ENCODE measurements at places on chromosomes 12 and 14. TPM values are rescaled to one million over a fixed set of nuclear protein-coding genes. Genes with fewer than 3 reads are reported as not detected.

Gene GPR162
- 6.0 TPM for polyA plus RNA-seq

Gene GPR84
- polyA plus RNA-seq: not detected

- DNase-seq: no peak
- H3K36me3 ChIP-seq: no peaks in the 10 kb centered on the region
- H3K27ac ChIP-seq: no peak overlapping the region
- H3K4me3 ChIP-seq: no peak overlapping the region
These were observed 34.5 kb downstream of the VDR start for GRCh38 chr12:47870175-47870781.

DNA sequence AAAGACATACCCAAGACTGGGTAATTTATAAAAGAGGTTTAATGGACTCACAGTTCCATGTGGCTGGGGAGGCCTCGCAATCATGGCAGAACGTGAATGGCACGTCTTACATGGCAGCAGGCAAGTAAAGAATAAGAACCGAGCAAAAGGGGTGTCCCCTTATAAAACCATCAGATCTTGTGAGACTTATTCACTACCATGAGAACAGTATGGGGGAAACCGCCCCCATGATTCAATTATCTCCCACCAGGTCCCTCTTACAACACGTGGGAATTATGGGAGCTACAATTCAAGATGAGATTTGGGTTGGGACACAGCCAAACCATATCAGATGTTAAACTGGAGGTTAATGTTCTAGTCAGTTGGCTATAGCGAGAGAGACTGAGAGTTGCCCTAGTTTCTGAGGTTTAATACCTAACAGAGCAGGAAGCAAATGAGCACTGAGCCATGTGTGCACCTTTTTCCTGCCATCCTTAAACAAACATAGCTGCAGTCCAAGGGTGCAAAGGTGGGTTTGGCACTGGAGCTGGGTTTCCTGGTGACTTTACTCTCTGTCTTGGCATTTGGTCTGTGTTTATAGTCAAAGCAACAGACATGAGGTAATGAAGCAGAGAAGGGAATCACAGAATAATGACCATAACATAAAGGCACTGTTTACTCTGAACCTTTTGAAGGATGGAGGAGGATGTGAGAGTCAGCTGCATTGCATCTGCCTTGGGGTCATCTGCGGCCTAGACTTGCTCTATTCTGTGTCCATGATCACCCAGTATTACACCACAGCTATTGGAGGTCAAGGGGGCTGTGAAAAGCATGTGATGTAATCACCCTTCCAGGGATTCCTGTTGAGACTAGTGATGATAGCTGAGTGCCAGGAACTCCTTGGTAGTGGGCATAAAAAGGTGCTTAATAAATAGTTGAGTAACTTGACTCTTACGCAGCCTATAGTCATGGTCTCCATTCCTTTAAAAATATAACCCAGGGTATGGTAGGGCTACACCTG, 83.6 kb upstream of the USP44 start:
- H3K4me3 ChIP-seq: no peak overlapping the region
- no peaks in the 10 kb centered on the region for H3K36me3 ChIP-seq
- no peaks in the 10 kb centered on the region for H3K27me3 ChIP-seq

Gene KRT73
- not detected for polyA plus RNA-seq

Gene BMP4
- polyA plus RNA-seq: 3.6 TPM

Gene ACOT6
- polyA plus RNA-seq: not detected

GRCh38 chr14:72318648-72319047, 386.4 kb downstream of the RGS6 start:
- no peak overlapping the region for H3K4me3 ChIP-seq
- H3K4me1 ChIP-seq: no peaks in the 10 kb centered on the region
- no peak for DNase-seq
- H3K36me3 ChIP-seq: no peaks in the 10 kb centered on the region
- no peaks in the 10 kb centered on the region for H3K27me3 ChIP-seq

Gene OR4E2
- not detected for polyA plus RNA-seq

DNA sequence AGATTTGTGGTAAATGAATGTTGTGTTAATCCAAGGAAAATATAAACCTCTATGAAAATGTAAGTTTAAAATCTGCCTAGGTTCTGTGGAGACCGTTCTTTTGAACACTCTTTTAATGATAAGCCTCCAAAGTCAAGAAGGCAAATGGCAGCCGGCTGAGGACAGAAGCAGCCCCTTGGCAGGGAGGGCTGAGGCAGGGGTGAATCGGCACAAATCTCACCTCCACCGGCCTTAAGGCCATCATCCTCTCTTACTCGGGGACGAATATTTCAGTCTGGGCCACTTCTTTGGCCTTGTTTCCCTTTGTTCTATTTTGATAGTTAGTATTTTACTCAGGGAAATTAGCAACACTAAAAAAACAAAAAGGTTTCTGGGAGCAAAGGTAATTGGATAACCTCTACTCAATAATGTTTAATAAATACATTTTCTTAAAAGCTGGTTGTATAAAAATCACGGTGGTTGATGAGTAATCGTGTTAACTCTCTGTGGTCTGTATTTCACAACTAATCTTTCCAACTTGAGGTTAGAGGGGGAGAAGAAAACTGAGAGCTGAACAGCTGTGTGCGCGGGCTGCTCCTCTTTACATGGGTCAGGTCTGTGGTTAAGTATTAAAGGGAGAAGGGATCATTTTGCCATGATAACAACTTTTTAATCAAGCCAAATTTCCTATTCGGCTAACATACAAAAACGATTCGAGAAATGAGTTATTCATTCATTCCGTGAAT, 18.6 kb downstream of the LGMN start:
- peak; percentile 96 for DNase-seq
- peak overlapping the region; percentile 71 for H3K27ac ChIP-seq
- H3K36me3 ChIP-seq: peaks cover 5% of the 10 kb centered on the region
- H3K4me1 ChIP-seq: peaks cover 9% of the 10 kb centered on the region
- H3K4me3 ChIP-seq: no peak overlapping the region

Gene PSMD9
- 135 TPM for polyA plus RNA-seq

DNA sequence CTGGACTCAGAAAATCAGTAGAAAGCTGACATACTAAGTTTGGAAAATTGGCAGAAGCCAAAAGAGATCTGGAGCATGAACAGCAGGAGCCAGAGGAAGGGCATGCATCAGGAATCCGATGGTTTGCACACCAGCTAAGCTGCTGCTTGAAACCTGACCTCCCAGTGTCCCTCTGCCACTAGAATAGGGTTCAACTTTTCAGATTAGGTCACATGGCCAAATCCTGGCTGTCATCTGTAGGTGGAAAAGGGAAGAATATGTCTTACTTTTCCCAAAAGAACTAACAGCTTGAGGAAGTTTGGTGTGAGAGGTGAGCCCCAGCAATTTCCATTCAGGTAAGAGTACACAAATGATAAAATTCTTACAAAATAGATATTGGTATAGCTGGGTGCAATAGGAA, 732.6 kb downstream of the RERGL start:
- no peaks in the 10 kb centered on the region for H3K27me3 ChIP-seq
- no peak overlapping the region for H3K27ac ChIP-seq
- no peak for DNase-seq
- no peak overlapping the region for H3K4me3 ChIP-seq
- H3K4me1 ChIP-seq: no peaks in the 10 kb centered on the region

Gene KIF5A
- polyA plus RNA-seq: 0.09 TPM

DNA sequence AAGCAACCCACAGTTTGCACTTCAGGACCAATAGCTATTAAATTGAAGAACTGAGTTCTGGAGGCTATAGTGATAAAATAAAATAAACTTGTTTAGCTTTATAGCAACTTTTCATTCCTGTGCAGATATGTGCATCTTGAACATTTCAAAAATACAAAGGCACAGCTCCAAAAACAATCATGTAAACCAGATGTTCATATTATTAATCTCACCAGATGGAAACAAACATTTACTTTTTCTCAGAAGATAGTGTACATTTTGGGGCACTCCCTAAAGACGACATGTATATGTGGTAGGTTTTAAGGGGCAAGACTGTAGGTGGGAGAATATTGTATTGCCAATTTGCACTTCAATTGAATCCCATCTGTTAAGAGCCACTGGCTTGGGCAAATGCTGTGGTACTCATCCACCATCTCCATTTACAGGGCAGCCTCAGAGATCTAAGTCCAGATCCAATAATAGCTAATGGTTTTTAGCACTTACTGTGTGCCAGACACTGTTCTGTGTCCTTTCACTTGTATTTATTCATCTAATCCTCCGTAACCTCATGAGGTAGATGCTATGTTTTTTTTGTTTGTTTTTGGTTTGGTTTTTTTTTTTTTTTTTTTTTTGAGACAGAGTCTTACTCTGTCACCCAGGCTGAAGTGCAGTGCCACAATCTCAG, 49.1 kb downstream of the PTGER2 start:
- H3K27me3 ChIP-seq: 0 out of 2 replicates have a peak, but pooled peaks cover 2% of the 10 kb centered on the region
- no peak overlapping the region for H3K27ac ChIP-seq
- no peaks in the 10 kb centered on the region for H3K36me3 ChIP-seq
- peaks cover 7% of the 10 kb centered on the region for H3K4me1 ChIP-seq

Gene CLEC4D
- polyA plus RNA-seq: not detected

- DNase-seq: peak; percentile 92
- no peaks in the 10 kb centered on the region for H3K27me3 ChIP-seq
- peaks cover 22% of the 10 kb centered on the region for H3K4me1 ChIP-seq
These were observed 152.2 kb upstream of the SLC38A2 start for GRCh38 chr12:46524778-46525177.

DNA sequence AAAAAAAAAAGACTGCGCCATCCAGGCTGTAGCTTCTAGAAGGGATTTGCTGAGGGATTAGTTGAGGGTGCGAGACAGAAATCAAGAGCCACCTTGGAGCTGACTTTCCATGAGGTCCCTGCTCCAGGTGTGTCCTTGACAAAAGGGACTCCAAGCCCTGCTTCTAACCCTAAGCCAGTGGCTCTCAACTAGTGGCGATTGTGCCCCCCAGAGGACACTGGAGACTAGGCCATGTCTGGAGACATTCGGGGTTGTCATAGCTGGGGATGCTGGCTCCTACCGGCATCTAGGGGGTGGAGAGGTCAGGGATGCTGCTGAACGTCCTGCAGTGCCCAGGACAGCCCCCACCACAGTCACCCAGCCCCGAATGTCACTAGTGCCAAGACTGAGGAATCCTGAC, 40.6 kb downstream of the SPRING1 start:
- H3K27ac ChIP-seq: no peak overlapping the region
- H3K4me1 ChIP-seq: no peaks in the 10 kb centered on the region
- peaks cover 45% of the 10 kb centered on the region for H3K27me3 ChIP-seq
- no peaks in the 10 kb centered on the region for H3K36me3 ChIP-seq

- H3K4me3 ChIP-seq: no peak overlapping the region
- H3K4me1 ChIP-seq: no peaks in the 10 kb centered on the region
- H3K27ac ChIP-seq: no peak overlapping the region
- DNase-seq: no peak
These were observed 106.2 kb upstream of the RPH3A start for GRCh38 chr12:112685321-112685720.

- no peak overlapping the region for H3K27ac ChIP-seq
- no peaks in the 10 kb centered on the region for H3K27me3 ChIP-seq
- H3K36me3 ChIP-seq: no peaks in the 10 kb centered on the region
- no peaks in the 10 kb centered on the region for H3K4me1 ChIP-seq
- DNase-seq: no peak
These were observed 294.6 kb downstream of the FLRT2 start for GRCh38 chr14:85824526-85824925.

Gene FGF23
- polyA plus RNA-seq: not detected

Gene LBHD2
- not detected for polyA plus RNA-seq

GRCh38 chr12:23426328-23426727, 523.1 kb downstream of the SOX5 start:
- no peaks in the 10 kb centered on the region for H3K36me3 ChIP-seq
- no peak for DNase-seq
- no peak overlapping the region for H3K27ac ChIP-seq
- H3K4me1 ChIP-seq: no peaks in the 10 kb centered on the region

DNA sequence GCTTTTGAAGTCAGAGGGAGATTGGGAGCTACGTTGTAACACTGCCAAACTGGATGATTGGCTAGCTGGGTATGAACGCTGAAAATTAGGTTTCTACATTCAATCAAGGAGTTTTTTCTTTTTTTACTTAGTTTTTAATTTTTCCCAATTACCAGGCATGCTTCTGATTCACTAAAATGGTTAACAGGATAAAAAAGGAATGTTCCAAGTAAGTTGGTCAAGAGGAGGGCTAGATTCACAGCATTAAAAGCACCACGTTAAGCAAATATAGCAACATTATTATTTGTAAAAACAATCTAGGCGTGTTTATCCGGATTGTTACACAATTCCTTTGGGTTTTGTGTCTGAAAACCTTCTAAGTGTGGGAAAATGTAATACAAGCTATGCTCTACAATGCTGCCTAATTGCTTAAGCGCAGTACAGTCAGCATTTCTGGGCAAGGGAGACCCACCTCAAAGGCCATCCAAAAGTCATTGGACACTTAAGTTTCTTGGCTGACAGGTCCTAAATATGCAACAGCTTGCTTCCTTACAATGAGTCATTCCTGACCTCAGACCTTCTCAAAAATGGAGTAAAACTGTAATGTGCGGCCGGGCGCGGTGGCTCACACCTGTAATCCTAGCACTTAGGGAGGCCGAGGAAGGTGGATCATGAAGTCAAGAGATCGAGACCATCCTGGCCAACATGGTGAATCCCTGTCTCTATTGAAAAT, 1.2 kb downstream of the RPLP0 start:
- H3K4me1 ChIP-seq: peaks cover 8% of the 10 kb centered on the region
- DNase-seq: peak; percentile 77
- no peaks in the 10 kb centered on the region for H3K27me3 ChIP-seq
- peaks cover 38% of the 10 kb centered on the region for H3K36me3 ChIP-seq

Gene KITLG
- polyA plus RNA-seq: 11.1 TPM

Gene LTBR
- polyA plus RNA-seq: 66.0 TPM

DNA sequence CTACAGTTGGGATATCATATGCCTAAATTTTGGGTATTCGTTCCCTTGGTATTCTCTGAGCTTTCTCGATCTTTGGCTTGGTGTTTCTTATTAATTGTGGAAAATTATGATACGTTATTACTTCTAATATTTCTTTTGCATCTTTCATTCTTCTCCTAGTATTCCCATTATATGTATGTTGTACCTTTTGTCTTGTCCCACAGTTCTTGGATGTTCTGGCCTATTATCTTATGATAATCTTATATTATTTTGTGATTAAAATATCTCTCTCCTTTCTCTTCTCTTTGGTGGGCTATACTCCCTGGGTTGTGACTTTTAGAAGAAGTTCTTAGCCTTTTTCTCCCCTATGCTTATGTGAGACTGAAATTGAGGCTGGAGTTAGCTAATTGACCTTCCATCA, 25.2 kb downstream of the PTCSC3 start:
- H3K27ac ChIP-seq: no peak overlapping the region
- DNase-seq: no peak
- no peaks in the 10 kb centered on the region for H3K27me3 ChIP-seq

DNA sequence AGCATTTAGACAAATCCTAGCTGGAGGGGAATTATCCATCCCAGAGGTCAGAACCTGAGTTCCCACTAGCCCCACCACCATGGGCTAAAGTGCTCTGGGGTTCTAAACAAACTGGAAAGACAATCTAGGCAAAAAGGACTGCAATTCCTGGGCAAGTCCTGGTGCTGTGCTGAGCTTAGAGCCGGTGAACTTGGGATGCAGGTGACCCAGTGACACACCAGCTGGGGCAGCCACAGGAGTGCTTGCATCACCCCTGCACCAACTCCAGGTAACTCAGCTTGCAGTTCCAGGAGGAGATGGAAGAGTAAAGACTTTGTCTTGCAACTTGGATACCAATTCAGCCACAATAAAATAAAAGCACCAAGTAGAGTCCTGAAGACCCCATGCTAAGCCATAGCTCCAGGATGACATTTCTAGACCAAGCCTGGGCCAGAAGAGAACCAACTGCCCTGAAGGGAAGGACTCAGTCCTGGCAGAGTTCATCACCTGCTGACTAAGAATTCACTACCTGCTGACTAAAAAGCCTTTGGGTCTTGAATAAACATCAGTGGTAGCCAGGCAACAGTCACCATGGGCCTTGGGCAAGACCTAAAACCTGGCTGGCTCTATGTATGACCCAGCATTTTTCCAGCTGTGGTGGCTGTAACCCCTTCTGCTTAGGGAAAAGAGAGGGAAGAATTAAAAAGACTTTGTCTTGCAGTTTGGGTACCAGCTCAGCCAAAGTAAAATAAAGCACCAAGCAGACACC, 223.4 kb upstream of the DIO2 start:
- H3K27ac ChIP-seq: no peak overlapping the region
- peak; percentile 45 for DNase-seq
- H3K4me1 ChIP-seq: no peaks in the 10 kb centered on the region
